ENCODE measurements at places on chromosomes 11 and 22. TPM values are rescaled to one million over a fixed set of nuclear protein-coding genes. Genes with fewer than 3 reads are reported as not detected.
A peak's percentile ranks its signal among the peaks of the same experiment; 100 is the strongest.

The MUC5AC gene
- total RNA-seq, result not detected

The FGF19 gene
- total RNA-seq, result 0.35 TPM

The RAB38 gene
- total RNA-seq, result 13.8 TPM

The MMP3 gene
- not detected for total RNA-seq

The ARSA gene
- total RNA-seq, result 26.8 TPM

The VPREB3 gene
- total RNA-seq, result 0.90 TPM

The SNX15 gene
- total RNA-seq, result 38.7 TPM

The CBLIF gene
- total RNA-seq, result not detected

The GRM5 gene
- total RNA-seq, result not detected

The GGT1 gene
- 47.6 TPM for total RNA-seq

The PARVA gene
- not detected for total RNA-seq

The ELFN2 gene
- total RNA-seq, result 0.58 TPM

The OR51I1 gene
- not detected for total RNA-seq

The COX8A gene
- total RNA-seq, result 319 TPM

The SLC22A9 gene
- total RNA-seq, result not detected

DNA sequence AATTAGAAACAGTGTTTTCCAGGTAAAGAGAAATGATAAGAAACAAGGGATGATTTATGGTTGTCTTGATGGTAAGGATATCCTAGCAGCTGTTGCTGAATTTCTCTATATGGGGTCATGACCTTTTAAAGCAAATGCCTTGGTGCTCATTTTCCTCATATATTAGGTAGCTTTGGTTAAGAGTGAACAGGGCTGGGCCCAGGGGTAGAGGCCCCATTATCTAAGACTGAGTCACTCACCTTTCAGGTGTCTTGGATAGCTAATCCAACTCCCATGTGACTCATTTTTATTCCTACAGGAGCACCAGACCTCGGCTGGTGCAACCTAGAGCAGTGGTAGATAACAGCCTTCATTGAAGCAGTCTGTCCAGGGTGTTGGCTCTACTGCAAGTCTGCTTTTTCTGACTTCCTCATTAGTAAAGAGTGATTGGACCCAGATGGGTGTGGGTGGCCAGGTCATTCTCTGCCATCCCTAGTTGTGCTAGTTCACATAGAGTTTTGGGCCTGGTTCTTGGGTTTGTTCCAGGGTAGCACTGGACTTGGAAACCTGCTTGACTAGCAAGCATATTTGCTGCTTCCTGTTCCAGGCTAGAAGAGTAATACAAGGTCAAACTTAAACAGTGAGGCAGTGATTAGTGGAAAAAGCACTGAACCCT is 37.4 kb downstream of the CTNND1 start:
- no peak for DNase-seq

DNA sequence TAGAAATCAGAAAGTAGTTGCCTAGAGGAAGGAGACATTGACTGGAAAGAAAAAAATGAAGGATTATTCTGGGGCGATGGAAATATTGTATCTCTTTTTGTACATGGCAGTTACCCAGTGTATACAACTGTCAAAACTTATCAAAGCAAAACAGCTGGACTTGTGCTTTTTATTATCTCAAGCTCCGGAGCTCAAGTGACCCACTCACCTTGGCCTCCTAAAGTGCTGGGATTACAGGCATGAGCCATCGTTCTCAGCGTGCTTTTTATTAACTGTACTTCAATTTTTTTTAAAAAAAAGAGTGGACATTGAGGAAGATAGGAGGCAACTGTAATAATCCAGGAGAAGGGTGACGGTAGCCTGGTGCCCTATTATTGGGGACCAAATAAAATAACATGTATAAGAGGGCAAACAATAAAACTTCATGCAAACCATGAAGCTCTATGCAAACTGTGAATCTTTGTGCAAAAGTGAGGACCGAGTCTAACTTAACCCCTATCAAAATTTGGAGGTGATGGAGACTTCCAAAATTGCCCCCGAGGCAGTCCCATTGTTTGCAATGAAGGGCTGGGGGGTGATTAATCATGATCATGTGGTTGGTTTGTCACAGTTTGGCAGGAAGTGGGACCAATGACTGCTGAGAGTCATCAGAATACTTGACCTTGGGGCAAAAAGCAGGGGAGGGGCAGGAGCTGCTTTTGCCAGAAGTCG is 23.5 kb downstream of the FZD4 start:
- DNase-seq, result peak; percentile 10

GRCh38 chr22:20531404-20532201 is 24.2 kb downstream of the MED15 start:
- DNase-seq, result no peak

GRCh38 chr22:37335806-37336199 is 53.5 kb downstream of the CYTH4 start:
- DNase-seq, result no peak

DNA sequence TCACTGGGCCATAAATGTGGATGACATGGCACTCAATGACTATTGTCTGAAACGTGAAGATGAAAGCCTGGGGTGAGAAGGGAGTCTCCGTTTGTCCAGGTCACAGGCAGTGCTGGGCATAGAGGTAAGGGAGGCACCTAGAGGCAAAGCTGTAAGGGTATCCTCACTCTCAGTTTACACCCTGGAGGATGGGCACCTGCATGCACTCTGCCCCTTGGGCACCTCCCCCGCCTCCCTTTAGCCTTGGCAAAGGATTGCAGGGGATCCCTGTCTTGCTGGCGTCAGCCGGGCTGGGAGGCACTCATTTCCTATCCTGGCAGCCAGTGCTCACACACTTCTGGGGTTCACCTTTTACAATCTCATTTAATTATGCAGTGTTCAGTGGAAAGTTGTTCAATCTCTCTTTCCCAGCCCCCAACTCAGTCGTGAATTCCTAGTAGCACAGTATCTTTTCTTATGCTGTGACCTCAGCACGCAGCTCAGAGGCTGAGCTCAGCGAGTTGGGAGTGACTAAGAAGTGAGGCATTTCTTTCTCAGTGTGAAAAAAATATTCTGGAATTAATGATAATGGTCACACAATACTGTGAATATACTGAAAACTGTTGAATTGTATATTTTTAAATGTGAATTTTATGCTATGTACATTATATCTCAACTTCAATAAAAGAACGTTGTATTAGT is 866.6 kb downstream of the BRD1 start:
- no peak for DNase-seq

DNA sequence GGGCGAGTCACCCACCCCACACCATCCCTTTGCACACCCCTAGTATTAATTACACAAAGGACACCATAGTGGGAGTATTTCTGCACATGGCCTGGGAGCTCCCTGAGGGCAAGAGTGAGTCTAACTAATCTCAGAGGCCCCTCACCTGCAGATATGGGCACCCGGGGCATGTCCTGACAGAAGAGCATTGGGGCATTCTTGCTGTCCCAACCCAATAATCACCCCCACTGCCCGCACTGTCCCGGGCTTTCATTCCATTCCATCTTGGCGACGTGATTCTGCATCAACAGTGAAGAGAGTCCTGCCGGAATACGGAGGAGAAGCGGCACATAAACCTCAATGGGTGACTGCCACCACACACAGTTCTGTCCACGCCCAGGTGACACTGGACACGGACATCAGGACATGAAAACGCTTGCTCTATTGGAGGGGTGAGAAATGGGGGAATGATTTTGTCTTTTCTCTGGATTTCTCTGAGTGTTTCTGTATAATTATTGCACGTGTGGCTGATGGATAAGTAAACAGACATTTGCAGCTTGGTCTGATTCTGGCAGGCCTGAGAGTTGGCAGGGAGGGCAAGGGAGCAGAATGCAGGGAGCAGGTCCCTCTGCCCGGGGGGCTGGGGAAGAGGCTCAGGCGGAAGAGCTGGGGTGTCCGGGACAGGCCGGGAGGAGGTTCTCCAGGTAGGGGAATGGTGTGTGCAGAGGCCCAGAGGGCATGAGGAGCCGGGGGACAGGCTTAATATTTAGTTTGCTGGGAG is 38.2 kb downstream of the SCUBE1 start:
- no peak for DNase-seq

DNA sequence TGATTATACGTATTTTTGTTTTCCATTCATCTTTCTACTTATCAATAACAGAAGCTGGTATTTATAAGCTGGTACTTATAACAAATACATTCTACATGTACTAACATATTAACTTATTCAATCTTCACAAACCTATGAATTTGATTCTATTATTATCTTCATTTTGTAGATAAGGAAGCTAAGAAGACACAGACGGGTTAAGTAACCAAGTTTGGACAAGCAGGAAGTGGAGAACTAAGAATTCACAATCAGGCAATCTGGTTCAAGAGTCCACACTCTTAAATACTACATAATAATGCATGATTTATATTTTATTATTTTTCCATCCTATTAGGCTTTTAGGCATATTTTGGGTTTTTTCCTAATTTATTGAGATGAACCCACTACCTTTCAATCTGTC is 25.0 kb downstream of the FCHSD2 start:
- no peak for DNase-seq

DNA sequence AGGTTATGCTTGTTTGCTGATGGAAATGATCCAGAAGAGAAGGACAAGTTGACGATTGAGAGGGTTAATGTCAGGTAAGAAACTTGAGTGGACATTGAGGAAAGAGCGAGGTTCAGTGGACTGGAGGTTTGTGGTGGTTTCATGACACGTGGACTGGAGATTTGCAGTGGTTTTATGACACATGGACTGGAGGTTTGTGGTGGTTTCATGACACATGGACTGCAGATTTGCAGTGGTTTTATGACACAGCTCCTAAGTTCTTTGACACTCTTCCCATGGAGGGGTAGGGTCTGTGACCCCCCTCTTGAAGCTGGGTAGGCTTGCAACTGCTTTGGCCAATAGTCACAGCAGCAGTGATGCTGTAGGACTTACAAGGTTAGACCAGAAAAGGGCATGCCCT is 5.4 kb upstream of the MAPK8IP2 start:
- DNase-seq, result no peak

DNA sequence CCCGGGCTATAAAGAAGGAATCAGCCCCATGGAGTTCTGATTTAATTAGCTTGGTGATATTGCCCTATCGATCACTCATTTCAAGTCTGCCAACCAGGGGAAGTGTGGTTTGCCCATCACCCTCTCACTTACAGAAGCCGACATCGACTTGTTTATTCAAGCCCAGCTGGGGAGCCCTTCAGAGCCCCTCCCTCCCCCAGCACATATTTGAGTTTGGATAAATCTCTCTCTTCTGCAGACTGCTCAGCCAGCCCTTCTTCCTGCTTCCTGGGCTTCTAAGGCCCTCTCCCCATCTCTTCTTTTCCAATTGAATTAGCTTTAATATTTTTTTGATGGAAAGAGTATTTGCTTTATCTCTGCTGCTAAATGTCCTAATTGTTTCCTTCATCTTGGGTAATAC is 299.0 kb downstream of the MIAT start:
- DNase-seq, result no peak

DNA sequence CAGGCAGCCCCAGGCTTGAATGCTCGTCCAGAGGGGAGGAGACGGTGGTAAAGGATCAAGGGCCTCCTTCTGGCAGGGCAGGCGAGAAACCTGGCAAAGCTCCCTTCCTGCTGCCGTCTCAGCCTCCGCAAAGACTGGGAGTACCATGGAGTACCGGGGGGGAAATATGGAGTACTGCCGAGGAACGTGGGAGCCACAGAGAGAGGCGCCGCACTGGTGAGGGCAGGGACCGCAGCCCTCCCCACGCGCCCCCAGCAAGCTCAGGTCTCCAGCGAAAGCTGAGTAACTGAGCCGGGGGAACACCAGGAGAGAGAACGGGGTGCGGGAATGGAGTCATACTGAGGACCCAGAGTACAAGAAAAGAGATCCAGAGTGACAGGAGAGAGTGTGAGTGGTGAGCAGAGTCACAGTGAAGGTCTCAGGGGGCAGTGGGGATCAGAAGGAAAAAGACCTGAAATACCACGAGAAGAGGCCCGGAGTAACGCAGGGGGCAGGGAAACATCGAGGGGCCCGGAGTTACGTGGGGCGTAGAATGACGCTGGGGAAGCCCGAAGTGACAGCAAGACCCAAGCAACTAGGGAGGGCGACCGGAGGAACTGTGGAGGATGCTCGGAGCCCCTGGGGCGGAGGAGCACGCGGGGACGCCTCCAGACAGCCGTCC is 740 bp downstream of the EML3 start:
- DNase-seq, result peak; percentile 51

DNA sequence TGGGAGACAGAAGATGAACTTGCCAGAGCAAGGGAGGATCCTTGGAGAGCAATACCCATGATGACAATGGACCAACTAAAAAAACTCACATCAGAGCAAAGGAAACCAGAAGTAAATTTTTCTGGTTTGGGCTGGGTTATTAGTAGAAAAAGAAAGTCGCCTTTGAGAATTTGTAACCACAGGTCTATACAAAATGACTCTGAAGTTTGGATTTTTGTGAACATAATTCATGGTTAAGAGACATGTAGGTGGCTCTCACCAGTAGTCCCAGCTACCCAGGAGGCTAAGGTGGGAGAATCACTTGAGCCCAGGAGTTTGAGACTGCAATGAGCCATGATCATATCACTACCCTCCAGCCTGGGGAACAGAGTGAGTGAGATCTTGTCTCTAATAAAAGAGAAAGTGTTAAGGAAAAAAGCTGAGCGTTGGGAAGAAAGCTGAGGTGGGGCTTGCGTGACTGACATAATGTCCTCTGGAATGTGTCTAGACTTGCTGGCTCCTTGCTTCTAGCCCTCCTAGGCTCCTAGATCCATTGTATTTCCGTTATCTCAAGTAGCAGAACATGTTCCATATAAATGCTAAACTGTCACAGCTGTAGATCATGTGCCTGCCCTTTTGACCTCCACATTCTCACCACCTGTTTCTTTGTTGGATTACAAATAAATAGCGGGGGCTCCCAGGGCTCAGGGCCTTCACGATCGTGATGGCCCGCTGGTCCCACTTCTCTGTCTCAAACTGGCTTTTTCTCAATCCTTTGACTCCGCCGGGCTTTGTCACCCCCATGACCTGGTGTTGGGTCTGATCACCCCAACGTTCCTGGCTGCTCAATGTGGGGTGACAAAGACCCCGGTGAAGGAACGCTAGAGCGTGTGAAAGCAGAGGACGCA is 56.2 kb upstream of the SC5D start:
- DNase-seq, result no peak

GRCh38 chr11:82987997-82988396 is 83.7 kb downstream of the RAB30 start:
- DNase-seq, result no peak

- DNase-seq, result no peak
Measured at GRCh38 chr11:2234963-2235362, 35.4 kb downstream of the ASCL2 start.

- no peak for DNase-seq
Measured at GRCh38 chr11:1839924-1840779, 1.4 kb downstream of the TNNI2 start.

- DNase-seq, result no peak
Measured at GRCh38 chr11:44598831-44599230, 33.4 kb downstream of the CD82 start.

GRCh38 chr11:32448232-32448631 is 12.9 kb upstream of the WT1 start:
- DNase-seq, result no peak

DNA sequence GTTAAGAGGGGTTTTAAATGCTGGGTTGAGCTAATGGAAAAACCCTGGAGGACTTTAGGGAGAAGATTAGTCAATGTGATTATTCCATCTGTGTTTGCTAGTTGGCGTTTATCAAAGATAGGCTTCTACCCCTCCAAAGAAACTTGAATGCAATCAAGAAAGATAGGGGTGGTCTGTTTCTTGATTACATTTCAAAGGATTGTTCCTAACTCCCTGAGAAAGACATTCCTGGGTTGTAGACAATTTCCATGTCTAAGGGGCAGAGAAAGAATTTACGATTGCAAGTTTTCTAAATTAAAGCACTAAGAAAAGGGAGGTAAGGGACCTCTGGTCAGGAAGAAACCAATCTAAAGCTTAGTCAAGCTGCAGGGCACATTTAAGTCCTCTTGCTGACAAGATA is 2268.7 kb downstream of the LRRC4C start:
- no peak for DNase-seq
